ENCODE measurements at places on chromosomes 4 and X.

DNA sequence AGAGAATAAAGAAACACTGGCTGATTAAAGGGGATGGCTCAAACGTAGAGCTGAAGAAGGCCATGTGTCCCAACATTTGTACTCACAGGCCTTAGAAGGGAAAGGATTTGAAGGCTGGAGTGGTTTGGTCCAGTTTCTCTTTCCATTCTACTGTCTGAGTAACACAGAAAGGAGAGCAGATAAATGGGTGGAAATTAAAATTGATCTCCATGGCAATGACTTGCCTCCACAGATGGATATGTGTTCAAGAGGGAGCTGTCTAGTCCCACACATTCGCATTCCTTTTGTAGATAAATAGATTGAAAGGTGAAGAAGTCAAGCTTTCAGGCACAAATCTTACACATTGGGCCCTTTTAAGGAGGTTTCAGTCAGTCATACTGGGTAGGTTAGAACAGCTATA, 74.6 kb downstream of the DOCK11 start:
- DNase-seq = no peak

DNA sequence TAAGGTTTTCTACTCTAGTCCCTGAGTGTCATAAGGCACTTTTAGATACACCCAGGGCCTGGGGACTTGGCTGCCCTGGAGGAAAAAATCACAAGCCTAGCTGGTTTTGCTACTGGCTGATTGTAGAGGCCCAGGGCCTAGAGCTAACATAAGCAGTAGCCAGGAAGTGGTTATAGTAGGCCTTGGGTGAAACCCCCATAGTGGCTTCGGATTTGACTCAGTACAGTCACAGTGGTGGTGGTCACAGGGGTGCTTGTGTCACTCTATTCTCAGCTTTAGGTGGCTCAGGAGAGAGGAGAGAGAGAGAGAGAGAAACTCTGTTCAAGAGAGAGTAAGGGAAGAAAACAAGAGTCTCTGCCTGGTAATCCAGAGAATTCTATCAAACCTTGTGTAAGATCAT, 194.5 kb upstream of the EDA2R start:
- DNase-seq = no peak

- DNase-seq = no peak
Observed at GRCh38 chr4:6342530-6343293, 73.1 kb downstream of the WFS1 start.

DNA sequence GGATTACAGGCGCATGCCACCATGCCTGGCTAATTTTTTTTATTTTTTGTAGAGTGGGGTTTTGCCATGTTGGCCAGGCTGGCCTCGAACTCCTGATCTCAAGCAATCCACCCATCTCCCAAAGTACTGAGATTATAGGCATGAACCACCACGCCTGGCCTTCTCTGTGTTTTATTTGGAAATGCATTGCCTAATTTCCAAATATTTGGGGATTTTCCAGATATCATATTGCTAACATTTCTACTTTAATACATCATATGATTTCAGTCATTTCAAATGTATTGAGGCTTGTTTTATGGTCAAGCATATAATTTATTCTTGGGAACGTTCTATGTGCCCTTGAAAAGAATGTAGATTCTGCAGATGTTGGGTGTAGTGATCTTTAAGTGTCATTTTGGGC, 38.8 kb downstream of the FGF2 start:
- no peak for DNase-seq

- DNase-seq = no peak
Observed at GRCh38 chr4:88027611-88028608, 20.5 kb downstream of the PKD2 start.

DNA sequence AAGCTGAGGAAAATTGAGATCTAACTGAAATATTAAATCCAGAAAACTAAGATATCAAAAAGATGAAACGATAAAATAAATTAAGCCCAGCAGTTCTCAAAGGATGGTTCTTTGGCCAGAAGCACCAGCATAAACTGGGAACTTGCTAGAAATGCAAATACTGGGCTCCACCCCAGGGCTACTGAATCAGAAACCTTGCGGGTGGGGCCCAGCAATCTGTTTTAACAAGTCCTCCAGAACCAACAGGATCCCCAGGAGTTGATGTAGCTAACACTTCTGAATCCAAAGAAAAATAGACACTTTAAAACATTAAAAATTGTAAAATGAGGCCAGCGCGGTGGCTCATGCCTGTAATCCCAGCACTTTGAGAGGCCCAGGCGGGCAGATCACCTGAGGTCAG, 14.1 kb upstream of the TMEM154 start:
- no peak for DNase-seq

GRCh38 chrX:110462957-110463356, 104.3 kb downstream of the RTL9 start:
- DNase-seq = no peak

- DNase-seq = no peak
Observed at GRCh38 chr4:109051054-109051453, 251.4 kb downstream of the COL25A1 start.
